ENCODE measurements at places on chromosomes 3 and 15.

DNA sequence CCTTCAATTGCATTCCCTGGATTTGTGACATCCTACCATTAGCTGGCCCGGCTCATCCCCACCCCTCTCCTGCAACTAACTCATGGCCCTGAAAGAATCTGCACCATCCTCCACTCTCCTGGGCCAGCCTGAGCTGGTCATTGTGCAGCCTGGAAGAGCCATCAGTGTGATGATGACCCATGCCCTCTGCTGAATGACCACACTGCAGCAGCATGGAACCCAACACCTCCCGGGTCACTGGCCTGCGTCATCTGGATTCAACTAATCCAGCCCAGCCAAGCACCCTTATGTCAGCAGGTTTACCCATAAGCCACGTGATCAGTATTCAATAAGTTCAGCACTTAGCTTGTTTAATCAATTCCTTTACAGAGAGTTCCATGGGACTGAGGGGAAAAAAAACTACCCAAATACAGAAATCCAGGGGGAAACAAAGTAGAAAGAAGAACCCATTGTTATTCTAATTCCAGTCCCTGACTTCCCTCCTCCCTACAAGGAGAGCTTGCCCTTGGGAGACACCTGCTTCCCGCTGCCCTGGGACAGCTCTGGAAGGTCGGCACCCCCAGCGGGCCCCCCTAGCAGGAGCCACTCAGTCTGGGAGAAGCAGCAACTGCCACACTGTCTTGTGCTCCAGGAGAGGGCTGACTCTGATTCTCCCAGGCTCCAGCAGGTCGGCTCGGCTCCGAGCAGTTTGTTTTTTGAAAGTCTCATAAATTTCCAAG is 309.1 kb upstream of the TLE3 start:
- no peak for DNase-seq

DNA sequence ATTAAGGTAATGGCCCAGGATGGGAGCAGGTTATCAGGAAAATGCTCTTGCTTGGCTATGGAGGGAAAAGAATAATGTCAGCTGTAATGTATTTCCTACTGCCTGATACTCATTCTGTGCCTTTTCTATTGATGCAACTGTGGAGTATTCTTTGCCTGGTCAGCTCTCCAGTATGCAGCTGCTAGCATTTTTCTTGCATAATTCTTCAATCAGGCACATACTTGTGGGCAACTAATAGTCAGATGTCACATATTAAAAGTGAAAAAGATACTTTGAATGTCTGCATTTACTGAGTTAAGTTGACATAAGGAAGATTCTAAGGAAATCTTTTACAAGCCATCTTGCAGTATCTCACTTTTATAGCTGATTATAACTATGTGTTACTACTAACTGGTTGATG is 29.5 kb downstream of the CD80 start:
- no peak for DNase-seq

DNA sequence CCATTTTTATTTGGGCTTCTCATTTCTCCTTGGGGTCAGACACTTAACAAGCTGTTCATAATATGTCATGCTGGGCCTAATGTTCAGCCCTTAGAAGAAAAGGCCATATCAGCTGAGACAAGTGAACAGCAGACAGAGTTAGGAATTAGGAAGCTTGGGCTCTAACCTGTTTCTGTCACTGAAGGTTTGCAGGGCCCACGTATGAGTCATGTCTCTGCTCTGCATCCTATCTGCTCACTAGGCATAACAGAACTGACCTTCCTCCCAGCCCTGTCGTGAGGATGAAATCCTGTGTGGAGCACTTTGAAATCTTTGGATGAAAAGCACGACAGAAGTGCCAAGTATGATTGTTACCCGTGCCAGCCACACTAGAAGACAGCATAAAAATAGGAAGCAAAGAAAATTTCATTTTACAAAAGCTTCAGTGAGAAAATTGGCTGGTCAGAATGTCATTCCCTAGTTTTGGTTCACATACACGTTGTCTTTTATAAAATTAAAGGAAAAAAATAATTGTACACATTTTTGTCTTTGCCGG is 26.5 kb upstream of the CD47 start:
- no peak for DNase-seq

DNA sequence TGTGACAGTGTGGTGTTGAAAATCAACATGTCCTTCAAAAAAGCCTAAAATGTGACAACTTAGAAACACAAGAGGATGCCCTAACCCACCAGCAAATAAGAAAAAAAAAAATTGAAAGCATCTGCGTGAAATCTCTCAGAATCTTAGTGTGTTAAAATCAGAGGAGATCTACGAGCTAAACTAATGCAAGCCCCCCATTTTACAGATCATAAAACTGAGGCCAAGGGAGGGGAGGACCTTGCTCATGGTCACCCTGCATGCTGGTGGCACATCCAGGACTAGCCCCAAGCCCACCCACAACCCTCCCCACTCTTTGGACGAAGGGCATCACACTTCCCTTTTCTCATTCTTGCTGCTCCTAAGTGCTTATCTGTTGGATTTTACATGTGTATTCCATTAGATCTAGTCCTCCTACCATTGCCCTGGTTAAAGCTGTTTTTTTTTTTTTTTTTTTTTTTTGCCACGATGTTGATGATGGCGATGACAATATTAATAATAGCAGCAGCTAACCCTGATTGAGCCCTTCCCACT is 29.1 kb upstream of the NOX5 start:
- no peak for DNase-seq

GRCh38 chr15:75038231-75038630 is 14.8 kb downstream of the PPCDC start:
- no peak for DNase-seq

DNA sequence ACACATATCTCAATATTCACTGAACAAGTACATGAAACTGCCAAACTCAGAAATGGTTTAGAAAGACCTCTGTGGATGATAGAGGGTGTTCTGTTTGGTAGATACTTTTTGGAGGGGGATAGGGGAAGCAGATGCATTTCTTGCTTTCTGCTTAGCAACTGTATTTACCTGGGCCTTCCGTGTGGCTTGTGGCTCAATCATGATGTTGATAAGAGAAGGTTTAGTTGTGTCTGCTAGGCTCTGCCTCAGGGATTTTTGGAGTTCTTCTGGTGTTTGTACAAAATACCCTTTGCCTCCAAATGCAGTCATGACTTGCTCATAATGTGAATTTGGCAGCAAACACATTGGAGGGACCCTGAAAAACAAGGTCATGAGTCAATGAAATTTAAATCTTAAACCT is 38.2 kb downstream of the HACL1 start:
- DNase-seq: no peak

- DNase-seq: no peak
Measured at GRCh38 chr15:78415284-78415683, 22.7 kb upstream of the IREB2 start.

DNA sequence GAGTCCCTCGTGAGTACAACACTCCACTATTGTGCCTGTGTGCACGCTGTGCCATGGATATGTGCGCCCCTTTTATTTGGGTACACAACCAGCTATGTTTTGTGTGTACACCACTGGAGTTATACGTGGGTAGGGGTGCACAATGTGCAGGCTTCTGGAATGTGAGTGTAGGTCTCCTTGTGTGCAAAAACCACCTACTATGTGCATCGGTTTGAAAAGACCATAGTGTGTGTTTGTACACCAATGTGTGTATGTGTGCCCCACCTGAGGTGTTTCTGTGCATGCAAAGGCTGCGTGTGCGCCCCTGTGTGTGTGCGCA is 86.4 kb upstream of the ALDH1L1 start:
- no peak for DNase-seq

DNA sequence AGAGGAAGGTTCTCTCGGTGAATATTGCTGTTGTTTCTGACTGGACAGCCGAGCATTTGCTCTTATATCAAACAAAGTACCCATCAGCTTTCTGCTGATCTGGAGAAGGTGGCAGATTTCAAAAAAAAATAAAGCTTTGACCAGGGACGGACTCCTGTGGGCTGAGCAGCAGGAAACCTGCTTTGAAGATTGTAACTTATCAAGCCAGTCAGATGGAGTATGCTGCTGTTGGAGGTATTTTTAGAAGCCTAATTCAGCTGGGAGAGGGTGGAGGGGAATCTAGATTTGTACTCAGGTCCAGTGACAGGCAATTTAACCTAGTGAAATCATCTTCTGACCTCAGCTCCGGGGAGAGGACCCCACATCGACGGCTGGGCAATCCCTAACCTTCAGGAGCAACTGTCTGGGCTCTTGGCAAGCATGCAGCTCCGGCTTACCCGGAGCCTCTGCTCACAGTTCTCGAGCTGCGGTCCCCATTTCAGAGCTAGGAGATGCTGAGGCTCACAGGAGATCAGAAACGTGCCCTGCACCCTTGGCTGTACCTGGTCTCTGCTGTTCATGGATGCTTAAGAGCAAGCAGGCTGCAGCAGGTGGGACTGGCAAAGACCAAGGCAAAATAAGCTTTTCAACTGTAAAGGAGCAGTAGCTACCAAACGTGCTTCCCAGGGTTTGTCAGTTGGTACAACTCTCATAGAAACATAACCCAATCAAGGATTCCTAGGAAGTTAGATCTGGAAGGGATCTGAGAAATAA is 89.3 kb upstream of the ST8SIA2 start:
- DNase-seq: no peak

DNA sequence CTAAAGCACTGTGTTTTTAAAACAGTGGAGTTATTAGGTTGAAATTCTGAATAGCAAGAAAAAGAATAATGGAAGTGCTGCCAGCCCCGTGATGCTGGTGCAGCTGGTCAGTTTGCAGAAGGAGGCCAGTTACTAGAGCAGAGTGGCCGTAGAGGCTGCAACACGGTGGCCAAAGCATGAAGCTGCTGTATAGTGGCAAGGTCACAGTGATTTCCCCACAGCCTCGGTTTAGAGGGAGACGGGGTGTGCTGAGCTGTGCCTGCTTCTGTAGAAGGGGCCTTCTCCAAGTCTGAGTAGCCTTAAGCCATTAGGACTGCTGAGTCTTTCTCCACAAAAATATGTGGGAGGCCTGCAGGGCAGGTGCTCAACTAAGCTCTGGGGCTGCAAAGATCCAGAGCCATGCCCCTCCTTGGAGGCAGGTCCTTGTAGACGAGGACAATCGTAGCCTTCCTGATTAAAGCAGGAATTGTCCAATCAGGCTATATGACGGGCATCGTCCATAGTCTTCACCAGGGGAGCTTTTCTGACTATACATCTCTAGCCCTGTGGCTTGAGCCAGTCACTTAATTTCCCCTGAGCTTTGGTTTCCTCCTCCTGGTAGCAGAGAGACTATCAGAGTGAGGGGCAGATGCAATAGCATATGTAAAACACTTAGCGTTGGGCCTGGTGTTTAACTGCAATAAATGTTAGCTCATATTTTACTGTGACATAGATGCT is 151.6 kb downstream of the PGPEP1L start:
- DNase-seq: no peak

- DNase-seq: no peak
Measured at GRCh38 chr15:82970078-82970686, 15.8 kb upstream of the RAMAC start.

DNA sequence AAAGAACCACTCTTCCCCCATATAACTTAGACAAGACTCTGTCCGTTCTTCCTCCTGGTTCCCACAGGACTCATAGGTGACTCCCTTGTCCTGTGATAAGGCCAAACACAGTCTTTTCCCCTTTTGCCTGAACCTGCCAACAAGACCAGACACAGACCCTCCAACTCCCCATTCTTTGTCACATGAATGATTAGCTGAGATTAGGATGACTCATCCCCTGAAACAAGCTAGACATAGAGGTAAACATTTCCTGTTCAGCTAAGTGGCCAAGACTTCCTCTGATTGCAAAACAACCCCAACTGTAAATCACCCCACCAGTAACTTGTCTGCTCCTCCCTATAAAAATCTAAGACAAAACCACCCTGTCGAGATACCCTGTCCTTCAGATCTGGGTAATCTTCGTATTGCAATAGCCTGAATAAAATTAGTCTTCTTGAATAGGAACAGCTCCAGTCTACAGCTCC is 11.4 kb upstream of the HTR3E start:
- no peak for DNase-seq

- no peak for DNase-seq
Measured at GRCh38 chr15:66657185-66658020, 44.6 kb upstream of the SMAD6 start.

DNA sequence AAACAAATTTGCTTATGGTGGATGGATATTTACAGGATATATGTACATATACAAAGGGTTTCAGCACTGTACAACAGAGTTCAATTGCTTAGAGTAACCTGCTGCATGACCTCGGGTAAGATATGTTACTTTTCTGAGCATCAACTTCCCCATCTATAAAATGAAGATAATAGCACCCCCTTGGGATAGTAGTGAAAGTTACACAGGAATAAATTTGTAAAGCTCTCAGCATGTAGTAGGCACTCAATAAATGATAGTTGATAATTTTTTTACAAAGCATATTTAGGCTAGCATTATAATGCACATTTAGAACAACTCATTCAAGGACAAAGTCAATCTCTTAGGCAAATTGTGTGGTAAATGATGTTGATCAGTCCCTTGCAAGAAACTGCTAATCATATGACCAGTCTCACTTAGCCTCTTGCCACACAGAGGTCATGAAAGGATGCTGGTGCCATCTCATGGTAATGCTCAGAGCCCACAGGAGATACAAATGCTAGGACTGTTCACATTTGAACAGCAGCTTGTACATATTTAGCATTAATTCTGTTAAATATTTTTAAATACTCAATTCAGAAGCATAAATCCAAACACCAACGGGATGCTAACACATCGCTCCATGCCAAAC is 123.9 kb downstream of the MAGI1 start:
- no peak for DNase-seq

GRCh38 chr15:46278486-46279090 is 643.8 kb downstream of the SQOR start:
- DNase-seq: no peak

- no peak for DNase-seq
Measured at GRCh38 chr3:128548426-128549282, 55.7 kb upstream of the GATA2 start.

DNA sequence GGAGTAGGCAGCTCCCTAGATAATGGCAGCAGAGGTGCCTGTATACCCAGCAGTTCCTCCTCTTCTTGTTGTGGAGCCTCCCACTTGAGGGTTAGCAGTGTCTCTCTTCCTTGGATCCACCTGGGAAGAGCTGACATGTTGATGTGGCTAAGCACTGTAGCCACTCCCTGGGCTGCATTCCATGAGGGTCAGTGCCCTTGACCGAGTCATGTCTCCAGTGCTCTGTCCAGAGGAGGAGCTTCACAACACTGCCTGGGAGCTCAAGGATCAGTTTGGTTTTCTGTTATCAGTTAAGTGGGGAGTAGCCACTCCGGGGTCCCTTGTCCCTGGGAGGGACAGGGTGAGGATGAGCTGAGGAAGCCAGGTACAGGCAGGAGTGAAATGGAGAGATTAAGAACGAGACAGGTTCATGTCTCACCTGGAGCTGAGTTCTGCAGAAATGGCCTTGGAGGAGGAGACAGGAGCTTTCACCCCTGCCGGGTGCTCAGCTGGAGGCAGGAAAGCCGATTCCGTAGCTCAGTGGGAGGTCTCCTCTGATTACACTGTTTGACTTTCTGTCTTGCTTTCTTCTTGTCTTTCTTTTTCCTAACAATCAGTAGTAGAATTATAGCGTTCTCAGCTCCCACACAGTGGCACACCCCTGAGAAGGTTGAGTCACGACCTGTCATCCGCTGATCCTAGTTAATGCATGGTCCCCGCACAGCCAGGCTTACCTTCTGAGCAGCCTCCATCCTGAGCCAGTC is 57.9 kb upstream of the SEC22A start:
- DNase-seq: no peak

- no peak for DNase-seq
Measured at GRCh38 chr3:177340243-177340830, 143.1 kb upstream of the TBL1XR1 start.

- DNase-seq: no peak
Measured at GRCh38 chr3:172312001-172312400, 136.3 kb downstream of the GHSR start.

Measured in effector CD8-positive, alpha-beta T cell (primary cell).